Kidney tubule cell (primary cell): ENCODE measurements at places on chromosomes 13 and 19.

DNA sequence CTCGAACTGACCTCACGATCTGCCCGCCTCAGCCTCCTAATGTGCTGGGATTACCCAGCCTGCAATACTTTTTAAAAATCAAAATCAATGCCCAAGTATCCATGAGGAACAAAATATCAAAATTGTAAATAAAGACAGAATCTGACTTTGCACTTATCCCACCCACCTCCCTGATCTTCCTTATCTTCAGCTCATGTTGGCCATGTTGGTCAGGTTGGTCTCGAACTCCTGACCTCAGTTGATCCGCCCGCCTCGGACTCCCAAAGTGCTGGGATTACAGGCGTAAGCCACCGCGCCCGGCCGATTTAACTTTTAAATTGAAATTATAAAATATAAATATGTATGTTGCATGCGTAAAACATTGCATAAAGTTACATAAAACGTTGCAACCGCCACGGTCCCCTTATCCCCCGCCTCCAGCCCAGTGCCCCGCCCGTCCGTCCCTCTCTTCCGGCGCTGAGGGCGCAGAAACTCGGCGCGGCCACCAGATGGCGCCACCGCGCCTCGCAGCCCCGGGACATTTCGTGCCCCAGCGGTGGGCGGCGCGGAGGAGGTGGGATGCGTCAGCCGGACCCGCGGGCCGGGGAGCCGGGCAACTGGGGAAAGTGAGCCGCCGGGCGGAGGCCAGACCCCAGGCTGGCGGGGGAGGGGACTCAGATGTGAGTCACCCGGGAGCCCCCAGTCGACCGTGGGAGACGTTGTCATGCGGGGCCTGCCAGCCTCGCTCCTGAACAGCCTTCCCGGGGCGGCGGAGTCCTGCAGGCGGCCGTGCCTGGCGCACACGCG is 1.5 kb upstream of the GADD45B start:
- DNase-seq, result peak; percentile 91

- no peak for DNase-seq
Measured at GRCh38 chr13:23512762-23513395, 57.3 kb upstream of the TNFRSF19 start.

DNA sequence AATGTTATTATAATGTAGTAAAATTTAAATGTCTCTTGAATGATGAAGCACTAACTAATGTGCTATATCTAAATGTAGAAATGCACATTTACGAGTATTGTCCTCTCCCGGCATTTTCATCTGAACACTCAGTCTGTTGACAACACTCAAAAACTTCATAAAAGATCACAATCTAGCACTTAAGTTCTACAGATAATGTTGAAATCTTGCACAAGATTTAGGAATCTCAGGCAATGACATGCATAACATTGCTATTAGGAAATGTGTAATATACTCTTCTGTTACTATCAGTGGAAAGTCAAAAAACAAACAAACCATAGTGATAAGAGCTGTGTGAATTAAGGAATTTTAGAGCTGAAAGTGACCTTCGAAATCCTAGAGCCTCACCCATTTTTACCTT is 37.5 kb upstream of the XPO4 start:
- DNase-seq, result no peak

DNA sequence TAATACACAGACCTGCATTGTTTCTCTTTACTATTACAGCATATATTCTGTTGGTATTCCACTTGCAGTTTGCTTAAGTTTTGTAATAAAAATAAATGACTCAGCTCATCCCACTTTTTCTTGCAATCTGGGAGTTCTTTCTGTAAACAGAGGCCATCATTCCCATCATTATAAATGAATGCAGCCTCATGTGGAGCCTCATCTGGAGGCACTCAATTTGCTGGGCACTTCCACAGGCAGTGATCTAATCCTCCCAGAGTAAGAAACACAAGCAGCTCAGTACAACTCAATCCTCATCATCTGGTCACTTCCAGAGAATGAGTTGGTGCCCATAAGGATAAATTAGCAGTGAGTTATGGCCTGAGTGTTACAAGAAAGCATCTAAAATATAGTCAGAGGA is 2801.9 kb downstream of the PCDH9 start:
- DNase-seq, result no peak

- no peak for DNase-seq
Measured at GRCh38 chr19:18273561-18274218, 562 bp downstream of the IQCN start.

- no peak for DNase-seq
Measured at GRCh38 chr13:110306340-110306959, 507 bp downstream of the COL4A1 start.

DNA sequence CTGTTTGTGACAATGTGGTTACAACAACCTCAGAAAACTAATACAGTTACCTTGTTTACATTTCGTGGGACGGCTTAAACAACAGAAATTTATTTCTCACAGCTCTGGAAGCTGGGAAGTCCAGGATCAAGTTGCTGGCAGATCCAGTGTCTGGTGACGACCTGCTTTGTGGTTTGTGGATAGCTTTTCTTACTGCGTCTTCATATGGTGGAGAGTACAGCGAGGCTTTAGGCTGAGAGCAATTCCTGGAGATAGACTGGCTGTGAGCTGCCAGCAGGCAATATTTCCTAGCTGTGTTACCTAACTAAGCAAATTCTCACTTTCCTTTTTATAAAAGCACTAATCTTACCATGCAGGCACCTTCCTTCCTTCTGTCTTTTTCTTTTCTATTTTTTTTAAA is 1203.5 kb upstream of the PRR20A start:
- DNase-seq, result no peak

GRCh38 chr19:46080561-46080960 is 39.8 kb upstream of the IGFL4 start:
- peak; percentile 94 for DNase-seq

GRCh38 chr13:51599444-51600176 is 15.3 kb downstream of the WDFY2 start:
- no peak for DNase-seq

- DNase-seq, result no peak
Measured at GRCh38 chr19:6925386-6925785, 38.0 kb downstream of the ADGRE1 start.

- DNase-seq, result no peak
Measured at GRCh38 chr13:110873639-110874507, 41.0 kb downstream of the ANKRD10 start.

DNA sequence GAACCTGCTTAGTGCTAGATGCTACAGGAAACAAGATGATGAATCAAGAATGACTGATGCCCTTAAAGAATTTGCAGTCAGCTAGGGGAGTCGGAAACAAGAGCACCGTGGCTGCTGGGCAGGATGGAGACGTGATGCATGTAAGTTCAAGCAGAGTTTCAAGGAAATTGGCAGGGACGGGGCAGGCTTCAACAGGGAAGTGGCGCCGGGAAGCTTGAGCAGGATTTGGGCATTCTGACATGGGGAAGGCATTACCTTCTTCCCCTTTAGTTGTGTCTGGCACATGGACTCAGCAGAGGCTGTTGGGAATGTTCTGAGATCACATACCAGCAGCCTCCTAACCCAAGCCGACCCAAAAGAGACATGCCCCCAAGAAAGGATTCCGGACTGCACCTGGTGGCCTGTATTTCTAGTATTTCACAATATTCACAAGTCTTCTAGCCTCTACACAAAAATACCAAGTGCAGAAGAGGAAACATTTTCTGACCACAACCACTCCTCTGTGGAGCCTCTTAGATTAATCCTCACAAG is 138.2 kb downstream of the CRYL1 start:
- DNase-seq, result peak; percentile 85

DNA sequence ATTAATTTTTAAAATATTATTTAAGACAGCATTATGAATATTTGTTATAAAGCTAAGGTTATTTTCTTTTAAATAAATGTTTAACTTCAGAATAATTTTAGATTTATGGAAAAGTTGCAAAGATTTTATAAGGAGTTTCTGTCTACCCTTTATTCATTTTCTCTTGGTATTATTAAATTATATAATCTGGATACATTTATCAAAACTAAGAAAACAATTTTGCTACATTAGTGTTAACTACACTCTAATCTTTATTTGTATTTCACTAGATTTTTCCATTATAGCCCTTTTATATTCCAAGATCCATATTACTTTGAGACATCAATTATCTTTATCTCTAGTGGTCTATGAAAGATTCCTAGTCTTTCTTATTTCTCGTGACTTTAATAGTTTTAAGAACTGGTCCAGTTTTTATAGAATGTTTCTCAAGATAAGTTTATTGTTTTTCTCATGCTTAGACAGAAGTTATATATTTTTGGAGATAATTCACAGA is 1243.7 kb upstream of the PCDH9 start:
- DNase-seq, result no peak

DNA sequence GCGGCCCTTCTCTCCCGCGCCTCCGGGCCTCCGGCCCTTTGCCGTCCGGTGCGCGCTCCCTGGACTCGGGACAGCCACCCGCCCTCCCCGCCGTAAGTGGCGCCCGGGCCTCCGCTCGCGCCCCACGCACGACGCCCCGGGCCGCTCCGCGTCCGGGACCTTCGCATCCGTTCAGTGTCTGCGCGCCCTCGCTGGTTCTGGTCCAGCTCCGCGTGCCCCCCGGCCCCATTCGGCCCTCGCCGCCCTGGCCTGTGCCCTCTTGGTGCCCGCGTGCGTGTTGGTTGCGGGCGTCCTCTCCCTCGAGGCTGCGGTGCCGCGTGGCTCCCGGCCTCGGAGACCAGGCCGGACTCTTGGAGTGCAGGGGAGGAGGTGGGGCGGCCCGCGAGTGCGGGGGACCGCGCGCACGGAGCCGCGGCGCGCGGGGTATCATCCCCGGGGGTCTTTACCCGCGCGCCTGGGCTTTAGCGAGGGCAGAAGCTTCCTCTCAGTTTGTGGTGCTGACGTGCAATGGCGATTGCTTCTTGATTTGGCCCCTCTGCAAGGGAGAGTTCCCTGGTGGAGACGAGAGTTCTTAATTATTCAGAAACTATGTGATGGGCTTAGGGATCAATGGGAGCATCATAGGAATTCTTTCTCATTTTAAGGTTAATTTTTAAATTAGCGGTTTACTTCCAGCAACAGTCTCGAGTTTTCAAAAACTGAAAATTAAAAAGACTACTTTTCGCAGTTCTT is 757 bp downstream of the WASF3 start:
- no peak for DNase-seq

DNA sequence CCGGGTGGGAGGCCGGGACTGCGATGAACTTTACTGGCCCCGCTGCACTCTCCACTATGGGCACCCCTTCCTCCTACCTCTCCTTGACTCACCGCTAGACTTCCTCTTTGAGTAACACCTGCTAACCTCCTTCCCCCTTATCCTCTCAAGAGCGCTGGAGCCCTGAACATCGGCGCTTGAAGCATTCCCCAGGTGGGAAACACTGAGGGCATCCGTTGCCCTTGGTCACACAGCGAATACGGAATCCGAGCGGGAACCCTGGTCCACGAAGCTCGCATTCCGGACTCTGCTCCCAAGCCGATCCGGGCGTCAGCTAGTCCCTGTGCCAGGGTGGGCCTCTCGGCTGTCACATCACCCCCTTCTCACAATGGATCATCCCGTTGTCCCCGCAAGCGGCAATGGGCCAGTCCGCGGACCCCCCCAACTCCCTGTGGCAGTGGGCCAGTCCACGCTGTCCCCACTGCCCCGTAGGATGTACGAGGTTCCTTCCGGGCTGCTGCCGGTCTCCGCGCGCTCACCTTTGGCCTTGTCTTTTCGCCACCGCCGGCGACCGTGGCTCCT is 4.2 kb downstream of the LIPE start:
- peak; percentile 50 for DNase-seq

GRCh38 chr19:2058570-2059421 is 7.8 kb upstream of the MKNK2 start:
- no peak for DNase-seq

- no peak for DNase-seq
Measured at GRCh38 chr13:112103260-112103838, 36.4 kb downstream of the SOX1 start.

- DNase-seq, result no peak
Measured at GRCh38 chr19:53333066-53333462, 485 bp upstream of the ZNF845 start.

- DNase-seq, result peak; percentile 95
Measured at GRCh38 chr13:114128624-114129522, 3.5 kb downstream of the RASA3 start.

DNA sequence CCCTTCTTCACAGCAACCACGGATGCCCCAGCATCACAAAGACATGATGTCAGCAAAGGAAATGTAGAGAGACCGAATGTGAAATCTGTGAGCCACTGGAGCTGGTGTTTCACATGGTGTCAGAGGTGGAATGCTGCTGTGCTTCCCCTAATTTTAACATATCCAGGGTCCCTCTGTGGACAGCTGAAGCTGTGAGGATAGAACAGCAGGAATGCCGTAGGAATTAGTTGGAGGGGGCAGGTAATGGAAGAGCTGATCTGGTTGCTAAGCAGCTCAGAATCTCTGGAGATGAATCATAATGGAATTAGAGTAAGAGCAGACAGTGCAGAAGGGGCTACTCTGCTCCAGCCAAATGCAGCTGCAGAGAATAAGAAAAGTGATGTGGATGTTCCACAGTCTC is 68.9 kb upstream of the ZNF835 start:
- DNase-seq, result no peak

- peak; percentile 40 for DNase-seq
Measured at GRCh38 chr19:23283925-23284324, 33.7 kb upstream of the ZNF724 start.

DNA sequence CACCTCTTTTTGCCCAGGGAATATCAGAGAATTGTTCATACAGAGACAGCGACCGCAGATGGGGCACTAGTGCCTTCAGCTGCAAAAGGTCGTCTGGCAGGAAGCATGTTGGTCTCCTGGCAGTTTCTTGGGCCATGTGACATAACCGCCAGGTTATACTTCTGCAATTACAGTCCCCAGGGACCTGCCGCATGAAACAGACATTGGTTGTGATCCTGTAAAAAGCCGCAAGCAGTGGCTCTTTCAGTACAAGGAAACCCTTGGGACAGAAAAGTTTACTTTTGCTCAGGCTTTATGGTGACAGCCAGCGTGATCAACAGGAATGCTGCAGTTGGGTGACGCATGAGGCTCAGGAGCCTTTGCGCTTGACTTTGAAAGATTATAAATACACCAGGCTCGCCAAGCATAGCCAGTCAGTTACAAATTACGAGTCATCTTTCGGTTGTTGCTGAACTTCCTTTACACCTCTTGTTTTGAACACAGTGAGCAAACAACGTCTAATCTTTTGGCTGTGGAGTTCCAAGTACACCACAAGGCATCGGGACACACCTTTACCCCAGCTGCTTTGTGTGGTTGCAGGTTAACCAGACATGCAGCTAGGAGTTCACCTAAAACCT is 50.5 kb upstream of the UBE2L5 start:
- peak; percentile 94 for DNase-seq

- no peak for DNase-seq
Measured at GRCh38 chr13:52016296-52016695, 4.1 kb downstream of the ALG11 start.

DNA sequence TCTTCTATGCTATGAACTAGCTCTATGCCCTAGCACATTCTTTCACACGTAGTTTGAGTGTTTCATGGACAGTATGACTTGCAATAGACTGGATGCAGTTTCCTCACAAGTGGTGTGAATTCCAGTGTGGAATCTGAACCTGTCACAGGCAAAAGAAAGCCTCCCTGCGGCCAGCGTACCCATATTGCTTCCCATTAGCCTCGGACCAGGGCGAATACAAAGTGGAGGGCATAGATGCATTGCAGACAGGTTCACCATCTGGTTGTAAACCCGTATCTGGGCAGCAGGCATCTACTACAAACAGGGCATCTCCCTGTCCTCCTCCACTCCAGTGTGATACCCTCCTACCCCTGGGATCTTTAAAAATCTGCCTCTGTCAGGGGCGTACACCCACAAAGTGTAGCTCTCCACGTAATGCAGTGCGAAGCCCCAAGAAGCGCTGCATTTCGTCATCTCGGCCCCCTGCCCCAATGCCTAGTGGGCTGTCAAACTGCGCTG is 1.4 kb upstream of the CIC start:
- no peak for DNase-seq

- DNase-seq, result no peak
Measured at GRCh38 chr19:38849860-38850435, at the start of gene HNRNPL. Gene HNRNPL, minus strand, starts transcription at chr19:38849986. Its CDS starts 20 bp downstream, at chr19:38849966.

- DNase-seq, result peak; percentile 26
Measured at GRCh38 chr13:91375116-91375729, 23.2 kb upstream of the GPC5 start.
